ENCODE measurements at places on chromosomes 5 and 9.

GRCh38 chr5:91645347-91645746 lies 262.2 kb upstream of the ARRDC3 start:
- no peak for DNase-seq

DNA sequence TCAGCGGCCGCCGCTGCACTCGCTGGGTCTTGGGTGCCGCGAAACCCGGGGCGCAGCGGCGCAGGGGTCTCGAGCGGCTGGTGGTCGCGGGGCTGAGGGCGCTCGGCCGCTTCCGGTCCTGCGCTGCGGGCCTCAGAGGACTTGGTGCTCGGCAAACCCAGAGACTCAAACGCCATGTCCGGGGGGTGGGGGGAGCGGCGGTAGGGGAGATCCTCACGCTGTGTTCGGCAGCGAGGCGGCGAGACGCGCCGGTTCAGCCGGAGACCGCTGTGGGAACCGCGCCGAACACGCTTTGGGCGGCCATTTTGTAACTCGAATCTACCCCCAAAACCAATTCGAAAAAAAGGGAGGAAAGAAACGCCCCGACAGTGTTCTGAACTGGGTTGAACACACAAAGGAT lies 317.5 kb upstream of the CDH18 start:
- no peak for DNase-seq

DNA sequence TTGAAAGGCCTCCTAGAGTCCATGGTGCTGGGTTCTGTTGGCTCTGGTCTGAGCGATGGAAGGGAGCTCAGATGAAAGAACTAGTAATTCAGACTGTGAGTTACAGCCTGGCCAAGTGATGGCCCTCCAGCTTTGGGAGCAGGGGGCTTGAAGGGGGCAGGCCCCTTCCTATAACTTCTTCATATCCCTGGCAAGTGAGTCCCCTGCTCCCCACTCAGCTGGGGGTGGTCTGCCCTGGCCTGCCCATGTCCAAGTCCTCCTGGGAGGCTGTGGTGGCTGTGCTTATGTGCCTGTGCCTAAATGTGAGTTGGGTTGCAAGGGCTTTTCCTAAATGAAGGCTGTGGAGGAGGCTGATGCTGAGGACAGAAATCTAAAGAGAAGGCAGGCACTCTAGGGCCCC lies 80.1 kb downstream of the MACROH2A1 start:
- no peak for DNase-seq

- no peak for DNase-seq
Observed at GRCh38 chr5:40615586-40616170, 64.0 kb upstream of the PTGER4 start.

- DNase-seq = no peak
Observed at GRCh38 chr9:6944093-6944551, 186.3 kb downstream of the KDM4C start.

All from GM12892 (cell line).